ENCODE measurements at places on chromosomes 7 and 10.

DNA sequence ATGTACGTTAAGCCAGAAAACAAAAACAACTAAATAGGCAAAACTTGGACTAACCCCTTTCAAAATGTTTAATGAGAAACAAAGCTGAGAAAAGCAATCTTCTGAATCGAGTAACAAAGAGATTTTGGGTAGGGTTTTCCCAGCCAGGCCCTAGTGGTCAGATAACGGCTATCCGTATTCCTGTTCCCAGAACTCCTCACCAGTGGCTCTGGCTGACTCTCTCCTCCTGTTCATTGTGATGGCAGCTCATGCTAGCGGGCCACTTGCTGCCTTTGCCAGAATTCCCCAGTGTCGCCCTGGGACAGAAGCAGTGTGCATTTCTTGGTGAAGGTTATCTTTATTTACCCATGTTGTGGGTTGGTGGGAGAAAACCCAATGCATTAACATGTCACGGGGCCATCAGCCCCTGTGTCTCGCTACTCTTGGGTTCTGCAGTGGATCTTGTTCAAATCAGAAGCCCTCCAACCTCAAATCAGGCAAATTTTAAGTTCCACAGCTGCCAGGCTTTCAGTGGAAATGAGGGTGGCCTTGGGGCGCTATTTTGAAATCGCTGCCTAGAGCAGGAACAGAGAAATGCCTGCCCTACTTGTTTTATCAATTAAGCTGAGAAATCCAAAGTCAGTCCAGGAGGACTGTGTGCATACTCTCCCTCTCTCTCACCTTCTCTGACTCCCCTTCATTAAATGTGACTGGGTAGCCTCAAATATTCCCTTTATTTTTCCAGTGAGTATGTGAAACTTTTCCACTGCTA, 164.5 kb upstream of the NPVF start:
- no peak for DNase-seq

GRCh38 chr10:104559935-104560334, 81.2 kb upstream of the SORCS3 start:
- no peak for DNase-seq

GRCh38 chr10:25646371-25646770, 287.7 kb upstream of the MYO3A start:
- DNase-seq, result no peak

GRCh38 chr10:122232769-122233168, 38.3 kb upstream of the BTBD16 start:
- DNase-seq, result peak; percentile 89

- DNase-seq, result no peak
Observed at GRCh38 chr7:31109751-31110150, 57.6 kb downstream of the ADCYAP1R1 start.
